ENCODE measurements at places on chromosomes 11 and 22.
A peak's percentile ranks its signal among the peaks of the same experiment; 100 is the strongest.

- DNase-seq: no peak
These were observed 54.0 kb downstream of the PLEKHA7 start for GRCh38 chr11:16960250-16960649.

- peak; percentile 66 for DNase-seq
These were observed 13.0 kb downstream of the NCF4 start for GRCh38 chr22:36873614-36874308.

GRCh38 chr11:6988506-6988905 is 31.6 kb downstream of the ZNF214 start:
- DNase-seq: no peak

- no peak for DNase-seq
These were observed 317.7 kb upstream of the CTSC start for GRCh38 chr11:88655196-88655595.

DNA sequence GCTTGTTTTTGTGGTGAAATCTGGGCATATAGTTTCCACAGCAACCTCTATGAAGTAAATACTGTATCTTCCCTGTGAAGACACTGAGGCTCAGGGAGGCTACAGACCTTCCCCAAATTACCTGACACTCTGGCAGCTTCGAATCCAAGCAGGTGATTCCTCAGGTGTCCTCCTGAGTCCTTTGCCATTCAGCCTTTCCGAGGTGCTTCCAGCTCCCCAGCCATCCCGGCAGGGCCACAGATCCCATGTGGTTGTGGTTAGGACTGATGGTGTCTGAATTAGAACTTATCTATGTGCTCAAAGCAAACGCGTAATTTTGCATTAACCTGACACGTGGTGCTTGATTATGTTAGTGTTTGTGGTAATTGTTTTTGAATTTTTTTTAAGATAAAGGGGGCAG is 785.6 kb downstream of the BRD1 start:
- DNase-seq: no peak

DNA sequence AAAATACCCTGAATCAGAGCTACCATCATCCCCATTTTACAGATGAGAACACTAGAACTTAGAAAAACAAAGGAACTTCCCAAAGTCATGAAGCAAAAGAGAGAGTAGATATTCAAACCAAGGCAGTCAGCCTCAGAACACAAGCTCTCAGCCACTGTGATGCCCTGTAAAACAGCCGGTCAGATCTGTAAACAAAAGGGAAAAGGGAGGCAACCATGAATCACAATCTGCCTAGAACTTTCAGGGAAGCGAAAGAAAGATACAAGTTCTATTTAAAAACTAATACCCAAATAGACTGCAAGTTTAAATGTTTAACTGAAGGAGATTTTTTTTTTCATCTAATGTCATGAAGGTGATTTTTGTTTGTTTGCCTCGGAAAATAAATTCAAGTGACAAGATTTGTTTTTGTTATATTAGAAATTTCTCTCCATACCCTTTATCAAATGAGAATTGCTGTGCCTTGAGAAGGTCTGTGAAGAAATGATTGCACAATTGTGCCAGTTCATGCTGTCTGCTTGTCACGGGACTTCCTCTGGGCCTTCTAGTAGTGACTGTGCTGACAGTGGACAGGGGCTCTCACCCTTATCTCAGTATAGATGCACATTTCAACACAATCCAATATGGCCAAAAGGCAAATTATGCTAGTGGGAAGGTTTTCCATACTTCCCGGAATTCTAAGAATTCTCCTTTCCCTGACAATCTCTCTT is 11.7 kb downstream of the SAA1 start:
- DNase-seq: no peak

DNA sequence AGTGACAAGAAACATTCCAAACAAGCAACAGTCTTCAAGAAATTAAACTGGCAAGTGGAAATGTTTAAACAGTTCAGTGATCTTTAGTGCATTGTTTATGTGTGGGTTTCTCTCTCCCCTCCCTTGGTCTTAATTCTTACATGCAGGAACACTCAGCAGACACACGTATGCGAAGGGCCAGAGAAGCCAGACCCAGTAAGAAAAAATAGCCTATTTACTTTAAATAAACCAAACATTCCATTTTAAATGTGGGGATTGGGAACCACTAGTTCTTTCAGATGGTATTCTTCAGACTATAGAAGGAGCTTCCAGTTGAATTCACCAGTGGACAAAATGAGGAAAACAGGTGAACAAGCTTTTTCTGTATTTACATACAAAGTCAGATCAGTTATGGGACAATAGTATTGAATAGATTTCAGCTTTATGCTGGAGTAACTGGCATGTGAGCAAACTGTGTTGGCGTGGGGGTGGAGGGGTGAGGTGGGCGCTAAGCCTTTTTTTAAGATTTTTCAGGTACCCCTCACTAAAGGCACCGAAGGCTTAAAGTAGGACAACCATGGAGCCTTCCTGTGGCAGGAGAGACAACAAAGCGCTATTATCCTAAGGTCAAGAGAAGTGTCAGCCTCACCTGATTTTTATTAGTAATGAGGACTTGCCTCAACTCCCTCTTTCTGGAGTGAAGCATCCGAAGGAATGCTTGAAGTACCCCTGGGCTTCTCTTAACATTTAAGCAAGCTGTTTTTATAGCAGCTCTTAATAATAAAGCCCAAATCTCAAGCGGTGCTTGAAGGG is 6.0 kb downstream of the MALAT1 start:
- DNase-seq: no peak
